ENCODE measurements at places on chromosomes 2 and 18.

GRCh38 chr2:1808981-1809422, 64.7 kb upstream of the PXDN start:
- DNase-seq, result no peak

GRCh38 chr2:135096665-135097446, 44.8 kb downstream of the RAB3GAP1 start:
- no peak for DNase-seq

DNA sequence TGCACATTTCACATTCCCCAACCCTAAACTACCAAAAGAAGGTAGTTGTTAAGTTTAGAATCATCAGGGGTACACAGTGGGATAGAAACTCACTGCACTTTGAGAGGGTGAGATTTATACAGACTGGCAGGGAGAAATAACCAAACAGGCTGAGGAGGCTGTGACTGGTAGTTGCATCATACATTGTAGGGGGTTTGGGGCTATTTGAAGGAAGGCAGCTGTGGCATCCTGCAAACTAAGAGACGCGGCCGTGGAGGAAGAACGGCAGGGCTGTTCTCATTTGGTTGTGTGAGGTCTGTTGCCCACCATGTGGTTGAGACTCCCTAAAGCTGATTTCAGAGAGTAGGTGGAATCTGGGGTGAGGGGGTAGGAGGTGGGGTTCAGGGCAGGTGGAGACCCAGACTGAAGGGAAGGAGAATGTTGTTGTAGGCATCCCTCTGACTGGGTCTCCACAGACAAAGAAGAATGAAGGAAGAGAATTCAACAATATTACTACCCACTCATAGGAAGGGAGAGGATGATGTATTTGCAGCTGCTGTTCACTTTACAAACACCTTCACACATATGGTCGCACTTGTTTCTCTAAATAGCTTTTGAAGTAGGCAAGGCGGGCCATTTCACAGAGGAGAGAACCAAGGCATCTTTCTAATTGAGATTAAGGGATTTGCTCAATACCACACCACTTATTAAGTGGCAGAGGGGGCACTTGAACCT, 170.9 kb upstream of the SIX2 start:
- no peak for DNase-seq

- DNase-seq, result no peak
Observed at GRCh38 chr2:54947136-54947535, 103.1 kb downstream of the RTN4 start.

DNA sequence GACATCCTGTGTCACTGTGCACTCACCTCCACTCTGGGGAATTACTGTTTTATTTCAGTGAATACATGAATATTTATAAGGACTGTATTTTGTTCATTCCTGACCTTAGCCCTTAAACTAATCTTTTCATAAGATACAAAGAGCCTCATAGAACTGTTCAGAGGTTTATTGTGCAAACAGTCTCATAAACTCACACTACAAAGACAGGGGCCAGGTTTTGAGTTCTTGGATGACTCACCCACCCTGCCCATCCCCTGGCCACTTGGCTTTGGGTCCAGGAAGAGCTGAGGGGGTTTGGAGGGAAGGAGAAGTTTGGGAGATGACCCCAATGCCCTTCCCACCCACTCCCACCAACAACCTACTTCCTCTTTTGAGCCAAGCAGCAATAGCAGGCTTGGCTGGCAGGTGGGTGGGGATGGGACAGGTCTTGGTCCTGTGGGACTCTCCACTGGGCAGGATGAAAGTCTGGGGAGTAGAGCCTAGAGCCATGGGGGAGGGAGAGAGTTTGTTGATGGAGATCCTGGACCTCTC, 43.1 kb upstream of the IL1R2 start:
- DNase-seq, result no peak

GRCh38 chr2:40488927-40489677, 37.2 kb upstream of the SLC8A1 start:
- no peak for DNase-seq

DNA sequence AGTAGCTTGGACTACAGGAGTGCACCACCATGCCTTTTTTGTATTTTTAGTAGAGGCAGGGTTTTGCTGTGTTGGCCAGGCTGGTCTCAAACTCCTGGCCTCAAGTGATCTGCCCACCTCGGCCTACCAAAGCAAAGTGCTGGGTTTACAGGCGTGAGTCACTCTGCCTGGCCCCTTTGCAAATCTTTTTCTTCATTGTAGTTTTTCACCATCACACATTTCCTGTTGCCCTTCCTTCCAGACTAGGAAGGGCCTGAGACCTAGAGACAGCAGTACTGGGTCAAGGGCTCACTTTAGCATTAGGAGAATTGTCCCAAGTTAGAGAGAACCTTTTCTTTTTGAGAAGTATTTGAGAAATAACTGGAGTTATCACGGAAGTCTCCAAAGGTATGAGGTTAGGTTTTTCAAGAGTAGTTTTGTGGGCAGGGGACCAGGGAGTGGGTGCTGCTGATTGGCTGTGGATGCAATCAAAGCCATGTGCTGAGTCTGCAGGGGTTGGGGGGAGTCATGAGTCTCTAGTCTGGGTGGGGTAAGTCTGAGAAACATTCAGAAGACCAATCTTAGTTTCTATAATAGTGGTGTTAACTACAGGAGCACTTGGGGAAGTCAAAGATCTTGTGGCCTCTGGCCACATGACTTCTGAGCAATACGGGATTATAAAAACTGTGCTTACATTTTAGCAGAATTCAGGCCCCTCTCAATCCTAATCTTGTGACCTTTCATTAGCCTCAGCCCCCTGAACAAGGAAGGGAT, 23.7 kb downstream of the B3GNT2 start:
- DNase-seq, result no peak

DNA sequence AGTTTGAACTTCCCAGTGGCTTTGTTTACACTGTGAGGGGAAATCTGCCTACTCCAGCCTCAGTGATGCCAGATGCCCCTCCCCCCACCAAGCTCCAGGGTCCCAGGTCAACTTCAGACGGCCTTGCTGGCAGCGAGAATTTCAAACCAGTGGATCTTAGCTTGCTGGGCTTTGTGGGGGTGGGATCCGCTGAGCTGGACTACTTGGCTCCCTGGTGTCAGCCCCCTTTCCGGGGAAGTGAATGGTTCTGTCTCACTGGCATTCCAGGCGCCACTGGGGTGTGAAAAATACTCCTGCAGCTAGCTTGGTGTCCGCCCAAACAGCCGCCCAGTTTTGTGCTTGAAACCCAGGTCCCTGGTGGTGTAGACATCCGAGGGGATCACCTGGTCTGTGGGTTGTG, 70.0 kb upstream of the NEUROD1 start:
- DNase-seq, result no peak

DNA sequence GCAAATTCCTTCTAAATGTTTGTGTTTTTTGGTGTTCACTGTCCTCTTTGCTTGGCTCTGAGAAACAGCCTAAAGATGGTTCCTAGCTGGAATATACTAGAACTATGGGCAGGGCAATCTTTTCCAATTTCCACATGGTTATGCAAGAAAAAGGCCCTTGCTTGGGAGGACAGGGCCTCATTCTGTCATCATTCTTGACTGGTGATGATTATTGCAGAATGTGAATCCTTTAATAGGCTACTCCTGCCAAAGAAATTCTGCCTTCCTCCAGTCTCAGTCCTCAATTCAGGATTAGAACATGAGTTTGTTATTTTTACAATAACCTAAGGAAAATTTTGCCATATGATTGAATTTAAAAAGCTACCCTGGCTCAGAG, 218.7 kb downstream of the HNMT start:
- DNase-seq, result no peak

GRCh38 chr18:63208676-63209075, 110.9 kb downstream of the BCL2 start:
- DNase-seq, result no peak

GRCh38 chr18:66867653-66868052, 263.8 kb upstream of the CDH19 start:
- DNase-seq, result no peak

GRCh38 chr2:65379223-65379622, 53.2 kb downstream of the SPRED2 start:
- no peak for DNase-seq

DNA sequence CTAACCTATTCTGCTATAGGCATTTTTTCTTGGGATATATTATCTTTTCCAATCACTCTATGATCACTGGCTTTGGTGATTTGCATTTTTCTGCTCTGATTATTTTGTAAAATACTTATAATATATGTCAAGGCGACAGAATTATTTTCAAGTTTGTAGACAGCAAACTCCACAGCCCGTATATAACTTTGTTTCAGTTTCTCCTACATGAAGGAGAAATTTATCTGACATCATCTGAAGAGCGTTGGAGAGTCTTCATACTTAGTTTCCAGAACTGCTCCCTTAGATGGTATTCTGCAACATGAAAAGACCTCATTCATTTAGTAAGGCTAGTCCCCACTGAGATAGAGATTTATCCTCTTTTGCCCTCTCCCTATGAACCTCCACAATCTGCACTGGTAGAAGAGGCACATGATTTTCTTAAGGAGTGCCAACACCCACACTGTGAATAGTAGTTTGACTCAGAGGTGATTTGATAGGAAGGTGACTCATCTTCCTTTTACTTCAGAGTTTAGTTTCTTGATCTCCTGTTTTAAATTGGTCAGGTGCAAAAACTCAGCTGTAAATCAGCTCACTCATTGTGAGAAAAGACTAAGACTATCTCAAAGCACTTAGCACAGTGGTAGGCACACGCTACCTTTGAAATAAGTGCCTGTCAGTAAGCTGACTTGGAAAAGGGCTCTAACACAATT, 1848.6 kb upstream of the CELF4 start:
- DNase-seq, result no peak

- DNase-seq, result no peak
Observed at GRCh38 chr2:217727801-217728200, 275.0 kb downstream of the TNS1 start.

GRCh38 chr2:166314022-166314759, 61.6 kb downstream of the SCN9A start:
- DNase-seq, result no peak

GRCh38 chr18:62460851-62461300, 61.9 kb upstream of the ZCCHC2 start:
- DNase-seq, result no peak

- no peak for DNase-seq
Observed at GRCh38 chr2:74053959-74054715, 69.4 kb downstream of the TET3 start.

DNA sequence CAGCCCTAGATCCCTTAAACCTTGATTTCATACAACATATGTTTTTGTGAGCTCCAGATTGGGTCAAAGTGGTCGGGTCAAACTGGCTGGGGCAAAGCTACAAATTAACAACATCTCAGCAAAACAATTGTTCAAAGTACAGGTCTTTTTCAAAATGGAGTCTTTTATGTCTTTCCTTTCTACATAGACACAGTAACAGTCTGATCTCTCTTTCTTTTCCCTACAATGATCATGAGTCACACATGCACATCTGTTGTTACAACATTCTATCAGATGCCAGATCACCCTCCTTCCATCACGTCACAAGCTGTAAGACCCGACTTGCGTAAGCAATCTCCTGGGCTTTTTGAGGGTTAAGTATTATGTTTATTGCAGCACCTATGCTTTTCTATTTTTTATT, 55.1 kb downstream of the RHOB start:
- peak; percentile 10 for DNase-seq

DNA sequence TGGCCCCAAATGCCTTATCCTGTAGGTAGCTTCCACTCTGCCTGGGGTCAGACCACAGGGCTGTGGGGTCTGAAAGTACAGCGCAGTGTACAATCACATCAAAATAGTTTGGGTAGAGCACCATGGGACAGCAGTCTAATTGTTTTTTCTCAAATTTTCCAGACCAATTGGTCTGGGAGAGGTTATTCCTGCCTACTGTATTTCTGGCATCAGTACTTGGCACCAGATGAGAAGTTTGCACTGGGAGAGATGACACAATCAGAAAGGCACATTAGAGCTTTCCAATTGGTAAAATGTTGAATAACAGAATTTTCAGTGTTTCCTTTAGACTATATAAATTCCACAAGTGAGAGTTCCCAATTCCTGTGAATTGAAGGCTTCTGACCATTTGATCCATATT, 30.9 kb upstream of the LRRTM1 start:
- DNase-seq, result no peak

DNA sequence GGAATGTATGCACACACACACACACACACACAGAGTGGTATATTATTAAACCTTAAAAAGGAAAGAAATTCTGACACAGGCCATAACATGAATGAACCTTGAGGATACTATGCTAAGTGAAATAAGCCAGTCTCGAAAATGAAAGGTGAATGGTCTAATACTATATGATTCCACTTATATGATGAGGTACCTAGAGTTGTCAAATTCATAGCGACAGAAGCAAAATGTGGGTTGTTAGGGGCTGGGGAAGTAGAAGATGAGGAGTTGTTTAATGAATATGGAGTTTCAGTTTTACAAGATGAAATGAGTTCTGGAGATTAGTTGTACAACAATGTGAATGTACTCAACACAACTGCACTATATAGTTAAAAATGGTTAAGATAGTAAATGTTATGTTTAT, 118.1 kb downstream of the ABCA12 start:
- no peak for DNase-seq

DNA sequence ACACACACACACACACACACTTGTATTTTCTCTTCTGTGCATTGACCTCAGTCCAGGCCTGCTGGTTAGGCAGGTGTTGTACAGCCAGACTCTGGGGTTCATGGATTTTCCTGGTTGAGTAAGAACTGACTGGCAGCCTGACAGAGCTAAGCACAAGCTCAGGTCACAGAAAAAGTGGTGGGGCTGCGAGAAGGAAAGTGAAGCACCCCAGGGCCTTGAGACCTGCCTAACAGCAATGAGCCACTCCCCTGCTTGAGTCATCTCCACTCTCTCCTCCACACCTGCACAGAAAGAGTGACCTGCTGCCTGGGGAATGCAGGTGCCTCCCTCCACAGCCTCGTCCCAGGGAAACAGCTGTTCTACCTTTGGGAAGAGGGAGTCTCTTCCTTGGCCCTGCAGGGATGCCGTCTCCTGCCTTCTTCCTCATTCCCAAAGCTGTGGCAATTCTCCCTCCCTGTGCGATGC, 91.4 kb upstream of the LGALSL start:
- DNase-seq, result no peak

DNA sequence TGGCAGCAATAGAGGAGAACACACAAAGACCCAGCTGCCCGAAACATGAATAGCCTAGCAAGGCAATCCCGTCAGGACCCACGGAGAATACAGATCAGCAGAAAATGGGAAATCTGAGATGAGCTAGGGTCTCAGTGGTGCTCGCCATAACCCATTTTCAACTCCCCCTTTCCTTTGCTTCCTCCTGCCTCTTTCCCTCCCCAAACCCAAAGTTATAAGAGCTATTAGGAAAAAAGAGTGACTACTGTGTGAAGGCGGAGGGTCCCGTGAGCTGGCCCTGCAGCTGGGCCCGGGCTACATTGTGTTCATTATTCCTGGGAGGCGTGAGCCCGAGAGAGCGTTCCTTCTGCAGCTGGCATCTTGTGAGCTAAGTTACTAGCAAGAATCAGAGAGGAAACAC, 118.4 kb downstream of the PID1 start:
- DNase-seq, result no peak

DNA sequence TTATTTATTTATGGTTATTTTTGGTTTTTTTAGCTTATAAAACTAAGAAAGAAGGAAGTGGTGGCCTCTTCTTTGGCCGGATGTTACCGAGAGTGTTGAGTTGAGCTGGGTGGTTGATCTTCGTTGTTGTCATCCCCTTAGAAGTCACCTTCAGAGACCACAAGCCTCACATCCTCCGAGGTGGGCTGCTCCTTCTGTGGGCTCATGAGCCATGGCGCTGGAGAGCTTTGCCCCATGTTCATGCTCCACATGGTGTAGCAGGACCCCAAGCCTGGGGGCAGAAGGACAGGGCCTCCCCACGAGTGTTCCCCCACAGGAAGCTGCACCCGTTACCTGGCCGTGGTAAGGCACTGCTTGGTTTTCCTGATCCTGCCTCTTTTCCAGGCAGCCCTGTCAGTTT, 23.4 kb downstream of the SNTG2 start:
- DNase-seq, result no peak
